ENCODE measurements at places on chromosomes 5 and 9.

DNA sequence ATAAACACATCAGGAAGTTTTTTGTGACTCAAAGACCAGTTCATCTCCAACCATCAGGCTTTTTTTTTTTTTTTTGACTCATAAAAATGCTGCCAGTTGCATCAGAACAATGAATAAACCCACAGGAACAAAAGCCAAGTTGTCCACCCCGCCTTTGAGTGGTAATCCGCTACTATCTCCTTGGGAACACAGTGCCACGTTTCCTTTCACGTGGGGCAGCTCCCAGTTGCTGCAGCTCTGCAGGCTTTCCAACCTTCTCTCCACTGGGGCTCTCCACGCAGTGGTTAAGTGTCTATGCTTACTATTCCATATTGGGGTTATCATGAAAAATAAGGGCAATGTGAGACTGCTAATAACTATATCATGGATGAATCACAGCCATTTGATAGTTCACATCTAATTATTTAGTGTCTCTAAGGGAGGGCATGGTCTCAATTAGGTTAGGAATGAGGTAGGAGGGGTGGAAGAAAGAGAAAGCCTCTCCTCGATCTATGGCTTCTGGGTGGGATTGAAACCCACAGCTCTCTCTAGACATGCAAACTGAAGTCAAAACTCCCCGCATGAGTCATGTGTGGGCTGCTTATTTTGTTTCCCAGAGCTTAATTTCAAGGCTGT is 55.8 kb upstream of the ACTBL2 start:
- no peak for DNase-seq

- DNase-seq, result no peak
Measured at GRCh38 chr5:44833249-44833648, 24.5 kb downstream of the MRPS30 start.

DNA sequence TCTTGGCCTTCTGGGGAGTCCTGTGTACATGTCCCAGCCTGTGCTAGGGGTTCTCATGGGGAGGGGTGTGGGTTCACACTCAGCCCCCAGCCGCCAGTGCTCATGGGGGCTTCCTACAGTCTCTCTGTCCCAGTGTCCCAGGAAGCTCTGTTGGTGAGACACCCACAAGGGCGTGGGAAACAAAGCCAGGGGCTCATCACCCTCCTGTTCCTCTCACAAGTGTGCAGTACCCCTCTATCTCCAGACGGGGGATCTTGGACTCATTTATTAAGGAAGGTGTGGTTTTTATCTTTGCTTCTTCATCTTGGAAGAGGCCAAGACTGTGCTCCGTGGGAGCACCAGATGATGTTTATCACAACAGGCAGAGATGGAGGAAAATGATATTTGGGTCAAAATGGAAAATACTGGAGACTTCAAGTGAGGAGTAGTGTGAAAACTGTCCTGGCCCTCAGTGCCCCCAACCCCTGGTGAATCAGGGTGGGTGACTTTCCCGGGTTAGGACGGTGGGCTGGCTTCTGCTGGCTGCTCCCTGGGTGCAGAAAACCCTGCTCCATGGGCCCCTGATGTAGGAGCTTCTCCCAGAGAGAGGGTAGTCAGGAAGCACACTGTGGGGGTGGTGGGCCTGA is 15.2 kb downstream of the TMEM171 start:
- DNase-seq, result no peak

DNA sequence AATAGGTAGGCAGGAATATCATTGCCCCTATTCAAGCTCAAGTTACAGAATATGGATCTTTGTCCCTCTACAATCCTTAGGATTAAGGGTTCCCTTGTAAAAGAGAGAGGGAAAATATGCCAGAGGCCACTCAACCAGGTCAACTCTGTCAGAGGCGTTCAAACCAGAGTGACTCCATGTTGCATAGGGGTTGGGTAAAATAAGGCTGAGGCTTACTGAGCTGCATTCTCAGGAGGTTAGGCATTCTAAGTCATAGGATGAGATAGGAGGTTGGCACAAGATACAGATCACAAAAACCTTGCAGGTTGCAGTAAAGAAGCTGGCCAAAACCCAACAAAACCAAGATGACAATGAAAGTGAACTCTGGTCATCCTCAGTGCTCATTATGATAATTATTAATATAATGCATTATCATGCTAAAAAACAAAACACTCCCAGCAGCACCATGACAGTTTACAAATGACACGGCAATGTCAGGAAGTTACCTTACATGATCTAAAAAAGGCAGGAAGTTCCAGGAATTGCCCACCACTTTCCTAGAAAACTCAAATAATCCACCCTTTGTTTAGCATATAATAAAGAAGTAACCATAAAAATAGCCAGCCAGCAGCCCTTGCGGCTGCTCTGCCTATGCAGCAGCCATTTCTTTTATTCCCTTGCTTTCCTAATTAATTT is 64.8 kb downstream of the ERP44 start:
- no peak for DNase-seq

GRCh38 chr9:125189011-125189360 is 617 bp downstream of the PPP6C start:
- DNase-seq, result no peak
